ENCODE measurements at places on chromosomes 1 and 21.
A peak's percentile ranks its signal among the peaks of the same experiment; 100 is the strongest.

DNA sequence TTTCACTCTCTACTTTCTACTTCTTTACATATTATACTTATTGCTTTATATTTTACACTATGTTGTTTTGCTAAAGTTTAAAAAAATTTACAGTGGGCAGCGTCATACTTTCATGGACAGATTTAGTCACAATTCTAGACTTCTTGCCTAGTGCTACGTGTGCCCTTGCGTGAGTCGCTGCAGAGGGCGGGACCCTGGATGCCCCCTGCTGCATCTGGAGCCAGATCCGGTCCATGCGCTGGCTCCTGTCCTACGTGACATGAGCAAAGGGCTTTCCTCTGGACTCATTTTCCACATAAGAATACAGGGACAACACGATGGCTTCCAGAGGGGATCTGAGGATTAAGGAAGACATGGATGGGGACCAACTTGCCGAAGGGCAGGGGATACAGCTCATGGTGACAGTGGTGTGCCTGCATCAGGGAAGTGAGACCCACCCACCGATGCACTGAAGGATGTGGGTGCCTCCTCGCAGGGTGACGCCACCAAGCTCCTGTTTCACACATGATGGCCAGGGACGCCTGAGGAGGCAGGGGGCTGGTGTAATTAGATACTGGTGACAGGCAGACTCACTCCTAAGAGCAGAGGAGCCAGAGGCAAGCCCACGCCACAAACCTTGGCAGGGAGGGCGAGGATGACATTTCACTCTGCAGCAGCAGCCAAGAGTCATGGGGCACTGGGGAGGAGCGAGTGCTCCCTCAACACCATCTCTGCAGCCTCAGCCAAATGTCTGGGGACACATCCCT, 86.6 kb downstream of the DMRTB1 start:
- DNase-seq, result peak; percentile 77

DNA sequence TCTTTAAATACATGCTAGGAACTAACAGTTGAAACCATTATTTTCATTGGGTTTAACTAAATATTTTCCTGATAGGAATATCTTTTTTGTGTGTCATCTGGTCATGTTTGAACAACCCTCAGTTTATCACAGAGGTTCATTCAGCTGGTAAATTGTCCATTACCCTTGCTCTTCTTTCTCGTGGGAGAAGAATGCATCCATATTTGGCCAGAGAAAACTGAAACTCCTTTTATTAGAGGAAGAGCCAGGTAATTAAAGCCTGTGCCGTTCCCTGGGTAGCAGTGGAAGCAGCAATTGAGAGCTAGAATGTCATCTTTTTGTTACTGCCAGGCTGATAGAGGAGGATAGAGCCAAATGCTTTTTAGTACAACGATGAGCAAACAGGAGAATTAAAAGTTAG, 587.2 kb upstream of the ZRANB2 start:
- DNase-seq, result no peak

- no peak for DNase-seq
Measured at GRCh38 chr1:206579747-206580437, 32.4 kb downstream of the EIF2D start.

GRCh38 chr1:163049296-163049695, 19.9 kb upstream of the RGS4 start:
- DNase-seq, result no peak

DNA sequence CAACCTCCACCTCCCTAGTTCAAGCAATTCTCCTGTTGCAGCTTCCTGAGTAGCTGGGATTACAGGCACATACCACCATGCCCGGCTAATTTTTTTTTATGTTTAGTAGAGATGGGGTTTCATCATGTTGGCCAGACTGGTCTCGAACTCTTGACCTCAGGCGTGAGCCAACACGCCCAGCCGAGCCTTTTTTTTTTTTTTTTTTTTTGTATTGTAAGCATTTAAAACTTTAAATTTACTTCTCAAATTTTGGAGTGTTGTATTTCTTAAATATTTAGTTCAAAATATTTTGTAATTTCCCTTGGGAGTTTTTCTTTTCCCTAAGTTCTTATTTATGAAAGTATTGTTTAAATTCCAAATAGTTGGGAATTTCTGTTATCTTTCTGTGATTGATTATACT, 9.2 kb upstream of the SCAF4 start:
- DNase-seq, result no peak

DNA sequence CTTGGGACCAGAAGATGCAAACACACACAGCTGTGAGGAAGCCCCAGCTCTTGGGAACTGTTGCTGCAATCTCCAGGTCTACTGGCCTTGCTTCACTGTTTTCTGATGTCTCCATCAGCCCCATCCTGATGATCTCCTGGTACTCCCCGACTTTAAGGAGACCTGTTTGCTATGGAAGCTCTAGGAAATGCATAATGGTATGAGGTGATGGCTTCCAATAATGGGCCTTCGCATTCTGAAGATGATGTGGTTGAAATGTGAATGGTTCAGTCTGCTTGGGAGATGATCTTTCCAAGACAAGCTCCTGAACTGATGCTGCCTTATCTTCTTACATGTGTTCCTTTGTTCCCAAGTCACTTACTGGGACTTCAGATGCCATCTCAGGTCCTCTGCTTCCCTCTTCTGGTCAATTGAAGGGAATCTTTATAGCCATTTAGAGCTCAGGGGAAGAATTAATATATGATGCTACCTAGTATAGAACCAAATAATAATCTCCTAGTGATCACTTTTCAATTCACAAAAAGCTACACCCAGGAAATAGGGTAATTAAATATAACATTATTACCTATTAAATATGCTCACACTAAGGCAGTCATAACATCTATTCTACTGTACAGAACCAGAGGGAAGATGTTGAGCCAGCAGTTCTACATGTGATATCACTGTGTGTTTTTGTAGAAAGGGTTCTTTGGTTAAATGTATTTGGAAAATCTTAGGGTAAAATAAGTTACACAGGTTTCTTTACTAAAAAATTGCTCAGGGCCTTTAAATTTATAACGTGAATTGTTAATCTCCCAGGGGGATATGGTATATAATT, 73.9 kb upstream of the VTCN1 start:
- DNase-seq, result peak; percentile 84

GRCh38 chr1:74517599-74518051, 5.2 kb upstream of the LRRC53 start:
- no peak for DNase-seq

- DNase-seq, result no peak
Measured at GRCh38 chr1:234770924-234771540, 161.1 kb upstream of the IRF2BP2 start.

- no peak for DNase-seq
Measured at GRCh38 chr1:189312499-189312898, 1165.2 kb downstream of the BRINP3 start.

GRCh38 chr1:222165629-222166028, 382.3 kb downstream of the HHIPL2 start:
- DNase-seq, result peak; percentile 79

DNA sequence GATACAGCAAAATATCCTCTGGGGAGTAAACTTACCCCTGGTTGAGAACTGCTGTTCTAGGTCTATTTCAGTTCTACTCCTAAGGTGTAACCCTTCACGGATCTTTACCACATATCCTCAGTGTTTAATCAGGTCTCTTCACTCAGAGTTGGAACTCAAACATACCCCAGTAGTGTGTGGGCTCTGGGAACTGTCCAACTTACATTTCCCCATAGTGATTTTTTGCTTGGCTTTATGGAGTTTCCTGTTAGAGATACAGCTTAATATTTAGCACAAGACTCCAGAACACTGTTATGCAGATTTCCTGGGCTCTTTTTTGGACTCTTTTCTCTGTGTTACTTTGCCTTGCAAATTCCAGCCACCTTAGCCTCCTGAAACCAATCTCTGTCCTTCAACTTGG, 26.7 kb upstream of the LIN9 start:
- DNase-seq, result no peak

- no peak for DNase-seq
Measured at GRCh38 chr1:45586769-45587168, 2.9 kb downstream of the NASP start.

DNA sequence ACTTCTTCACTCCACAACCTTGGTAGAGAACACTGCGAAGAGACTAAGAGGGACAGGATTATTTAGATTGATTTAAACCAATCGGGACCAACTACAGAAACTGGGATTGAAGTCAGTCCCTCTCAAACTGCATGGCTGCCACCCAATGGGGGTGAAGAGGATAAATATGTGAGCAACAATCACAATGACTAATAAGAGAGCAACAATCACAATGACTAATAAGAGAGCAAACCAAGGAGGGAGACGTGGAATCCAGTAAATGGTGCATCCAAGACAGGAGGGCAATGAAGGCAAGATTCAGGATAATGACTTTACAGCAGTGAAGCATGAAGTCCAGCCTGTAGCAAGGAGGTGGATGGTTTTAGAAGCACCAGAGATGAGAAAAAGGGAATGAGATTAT, 322.8 kb downstream of the TTLL7 start:
- DNase-seq, result no peak

GRCh38 chr1:70790232-70790923, 257.2 kb downstream of the PTGER3 start:
- no peak for DNase-seq

DNA sequence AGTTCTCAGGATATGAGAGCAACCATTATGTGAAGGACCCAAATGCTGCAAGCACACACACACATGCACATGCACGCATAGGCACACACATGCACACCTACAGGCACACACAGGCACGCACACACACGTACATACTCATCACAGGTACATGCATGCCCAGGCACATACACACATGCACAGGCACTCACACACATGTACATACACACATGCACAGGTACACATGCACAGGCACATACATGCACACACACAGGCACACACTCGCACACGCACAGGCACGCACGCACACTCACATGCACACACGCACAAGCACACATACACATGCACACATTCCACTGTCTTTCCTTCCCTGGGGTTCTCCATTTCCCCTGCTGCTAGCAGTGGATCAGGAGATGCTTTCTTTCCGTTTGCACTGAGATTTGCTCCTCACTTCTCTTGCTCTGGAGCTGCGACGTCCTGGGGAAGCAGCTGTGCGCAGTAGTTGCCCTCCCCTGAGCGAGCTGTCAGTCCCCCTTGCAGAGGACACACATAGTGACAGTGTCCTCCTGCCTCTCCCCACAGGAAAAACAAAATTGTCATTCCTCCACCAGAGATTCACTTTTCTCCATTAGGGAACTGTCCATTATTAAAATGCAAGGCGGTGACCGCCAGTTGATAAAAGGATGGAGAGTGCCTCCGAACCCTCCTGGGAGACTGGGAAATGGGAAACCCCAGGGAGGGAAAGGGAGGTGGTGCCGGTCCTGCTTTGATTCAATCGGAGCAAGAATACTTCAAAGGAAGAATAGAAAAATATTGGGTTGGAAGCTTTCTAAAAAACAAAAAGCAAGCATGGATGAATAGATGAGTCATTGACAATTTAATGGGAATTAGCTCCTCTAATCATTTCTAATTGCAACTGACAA, 69.5 kb downstream of the WDR4 start:
- DNase-seq, result no peak

GRCh38 chr1:173406783-173407230, 70.3 kb upstream of the PRDX6 start:
- no peak for DNase-seq

DNA sequence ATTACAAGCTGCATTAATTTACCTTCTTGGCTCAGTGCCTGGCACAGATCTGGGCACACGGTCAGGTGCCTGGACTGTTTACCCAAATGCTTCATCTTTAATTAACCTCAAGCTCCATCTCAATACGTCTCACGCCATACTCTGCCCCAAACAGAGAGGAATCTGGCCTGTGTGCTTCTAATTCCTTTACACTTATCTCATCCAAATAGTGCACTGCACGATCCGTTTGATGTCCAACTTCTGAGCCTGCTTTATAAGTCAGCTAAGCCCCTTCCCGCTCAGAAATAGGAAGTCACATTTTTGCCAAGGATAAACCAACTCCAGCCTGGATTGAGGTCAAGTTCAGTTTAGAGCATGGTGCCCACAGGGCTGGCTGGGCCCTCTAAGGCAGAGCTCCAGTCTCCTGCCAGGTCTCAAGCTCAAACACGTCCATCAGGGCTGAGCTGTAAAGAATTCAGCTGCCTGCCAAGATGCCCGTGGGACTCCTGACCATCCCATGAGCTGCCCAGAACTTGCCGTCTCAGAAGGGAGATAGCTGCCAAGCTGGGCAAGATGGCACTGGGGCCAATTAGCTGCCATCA, 233.5 kb downstream of the TRABD2B start:
- DNase-seq, result peak; percentile 59

GRCh38 chr1:96416111-96416595, 305.4 kb upstream of the PTBP2 start:
- peak; percentile 71 for DNase-seq

- DNase-seq, result peak; percentile 78
Measured at GRCh38 chr1:213474054-213474453, 423.0 kb downstream of the RPS6KC1 start.

GRCh38 chr1:201840055-201840454, 11.1 kb downstream of the IPO9 start:
- no peak for DNase-seq

GRCh38 chr21:21997390-21998333, 999.5 kb downstream of the NCAM2 start:
- DNase-seq, result no peak

- no peak for DNase-seq
Measured at GRCh38 chr1:243470502-243470901, 214.7 kb downstream of the SDCCAG8 start.

DNA sequence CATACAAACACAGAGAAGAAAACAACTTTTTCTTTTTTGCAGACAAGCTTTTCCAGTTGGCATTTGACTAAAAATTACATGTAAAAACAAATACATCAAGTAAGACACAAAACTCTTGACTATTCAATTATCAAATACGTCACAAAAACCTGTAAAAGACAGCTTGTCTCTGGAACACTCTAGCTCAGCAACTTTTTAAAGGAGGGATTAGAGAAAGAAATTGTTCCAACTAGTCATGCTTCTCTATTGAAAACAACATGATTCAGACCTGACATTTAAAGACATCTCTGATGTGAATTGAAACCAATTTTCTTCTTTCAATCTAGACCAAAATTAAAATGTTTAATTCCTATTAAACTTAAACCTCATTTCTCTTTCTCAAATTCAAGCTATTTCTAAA, 30.3 kb downstream of the SMYD3 start:
- DNase-seq, result peak; percentile 32

DNA sequence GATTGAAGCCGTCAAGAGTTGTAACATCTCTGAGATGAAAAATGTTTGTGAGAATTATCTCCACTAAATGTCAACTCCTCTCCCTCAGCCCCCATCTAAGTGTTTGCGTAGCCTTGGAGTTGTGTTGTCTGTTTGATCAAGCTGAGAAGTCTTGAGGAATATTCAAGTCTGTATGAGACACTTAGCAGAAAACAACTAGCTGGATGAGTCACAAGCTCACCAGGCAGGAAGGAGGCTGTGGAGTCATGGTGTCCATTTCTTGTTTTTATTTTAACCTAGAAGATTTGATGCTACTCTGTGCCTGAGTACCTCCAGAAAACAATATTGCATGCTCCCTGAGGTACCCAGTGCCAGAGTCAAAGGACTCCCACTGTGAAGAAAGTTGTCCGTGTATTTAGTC, 211.6 kb upstream of the PLXNA2 start:
- no peak for DNase-seq

- DNase-seq, result no peak
Measured at GRCh38 chr21:45816794-45817193, 164.8 kb upstream of the COL6A1 start.

- DNase-seq, result peak; percentile 68
Measured at GRCh38 chr21:45424854-45425795, 20.2 kb downstream of the COL18A1 start.

Data from tongue (tissue), 3 donors.